ENCODE measurements at places on chromosomes 2 and 18.

DNA sequence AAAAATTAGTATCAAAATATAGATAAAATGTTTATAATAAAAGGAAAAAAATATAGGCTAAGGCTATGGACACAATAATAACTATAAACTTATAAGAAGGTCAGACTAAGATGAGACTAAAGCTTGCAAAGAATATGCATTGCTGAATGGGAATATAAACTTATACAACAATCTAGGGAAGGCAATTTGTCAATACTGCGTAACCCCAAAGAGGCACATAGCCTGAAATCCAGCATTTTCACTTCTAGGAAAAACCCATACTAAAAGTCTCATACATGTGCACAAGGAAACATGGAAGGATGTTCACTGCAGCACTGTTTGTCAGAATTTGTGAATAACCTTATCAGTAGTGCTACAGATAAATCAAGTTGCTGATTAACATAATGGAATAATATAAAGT lies 45.5 kb downstream of the FANCL start:
- DNase-seq: no peak

DNA sequence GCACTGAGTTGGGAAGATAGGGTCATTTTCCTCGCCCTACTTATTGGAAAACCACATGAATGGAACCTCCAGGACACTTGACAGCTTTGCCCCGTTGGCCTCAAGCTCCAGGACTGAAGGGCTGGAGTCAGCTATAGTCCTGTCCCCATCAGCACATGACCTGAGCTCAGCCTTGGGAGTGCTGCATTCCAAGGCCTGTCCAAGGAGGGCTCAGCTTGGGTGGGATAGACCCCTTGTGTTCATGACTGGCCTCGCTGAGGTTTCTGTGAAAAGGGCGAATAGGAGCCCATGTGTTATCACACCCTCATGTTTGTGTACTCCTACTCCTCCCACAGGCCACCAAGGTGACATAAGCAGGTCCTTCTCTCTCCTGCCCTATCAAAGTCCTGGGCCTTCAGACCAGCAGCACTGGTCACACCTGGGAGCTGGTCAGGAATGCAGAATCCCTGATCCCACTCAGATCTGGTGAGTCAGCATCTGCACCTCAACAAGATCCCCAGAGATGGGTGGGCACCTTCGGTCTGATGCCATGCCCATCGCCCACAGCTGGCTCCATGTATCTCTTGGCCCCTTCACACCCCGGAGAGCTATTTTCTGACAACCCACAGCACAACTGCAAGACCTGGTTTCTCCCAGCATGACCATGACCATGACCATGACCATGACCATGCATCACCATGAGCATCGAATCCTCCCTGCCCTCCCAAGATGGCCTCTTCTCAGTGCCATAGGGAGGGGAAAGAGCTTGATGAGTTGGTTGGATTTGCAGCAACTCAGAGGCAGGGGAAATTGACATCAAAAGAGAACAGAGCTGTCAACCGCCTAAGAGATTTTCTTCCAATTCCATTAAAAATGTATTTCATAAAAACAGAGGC lies 83.0 kb upstream of the RAB6C start:
- no peak for DNase-seq

GRCh38 chr18:64055019-64055418 lies 85.1 kb downstream of the SERPINB8 start:
- no peak for DNase-seq

DNA sequence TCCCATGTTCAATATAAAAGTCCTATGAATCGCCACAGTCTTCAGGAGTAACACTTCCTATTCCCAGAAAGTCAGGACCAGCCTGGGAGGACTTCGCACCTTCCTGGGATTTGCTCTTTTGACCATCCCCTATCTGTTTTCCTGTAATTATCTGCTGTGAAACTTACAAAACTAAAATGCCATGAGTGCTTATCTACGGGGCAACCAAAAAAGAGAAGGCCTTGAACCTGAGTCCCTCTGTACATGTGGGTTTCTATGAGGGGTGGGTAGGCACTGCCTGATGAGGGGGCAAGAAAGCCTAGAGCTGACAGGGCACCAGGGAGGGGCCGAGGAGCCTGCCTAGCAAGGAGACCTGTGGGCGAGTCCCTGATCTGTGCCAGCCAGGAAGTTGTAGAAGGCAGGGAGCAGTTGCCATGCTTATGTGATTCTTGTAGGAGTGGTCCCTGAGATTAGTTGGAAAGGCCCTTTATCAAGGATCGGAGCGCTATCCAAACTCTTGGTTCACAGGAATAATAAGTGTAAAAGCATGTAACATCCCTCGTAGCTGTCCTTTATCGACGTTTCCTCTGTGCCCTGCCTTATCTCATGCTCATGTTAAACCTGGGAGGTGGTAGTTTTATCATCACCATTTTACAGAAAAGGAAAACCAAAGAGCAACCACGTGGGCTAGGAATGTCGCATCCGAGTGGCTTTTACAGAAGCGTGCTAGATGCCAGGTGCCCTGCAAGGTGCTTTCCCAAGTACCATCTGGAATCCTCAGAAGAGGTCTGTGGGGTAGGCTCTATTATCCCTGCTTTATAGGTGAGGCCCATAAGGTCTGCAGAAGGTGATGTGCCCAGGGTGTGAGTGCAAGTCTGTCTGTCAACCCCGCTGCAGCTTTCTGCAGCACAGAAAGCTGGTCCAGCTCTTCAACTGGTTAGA lies 111.8 kb downstream of the B3GNT2 start:
- no peak for DNase-seq
